Activated CD4-positive, alpha-beta T cell treated with anti-CD3 and anti-CD28 coated beads, Interleukin-2, Interleukin-4, amounts not matched to agents 100 ng/mL and 50 ng/mL, durations not matched to agents 16 hours and 8 hours (primary cell): ENCODE measurements at places on chromosomes 3 and 15.

DNA sequence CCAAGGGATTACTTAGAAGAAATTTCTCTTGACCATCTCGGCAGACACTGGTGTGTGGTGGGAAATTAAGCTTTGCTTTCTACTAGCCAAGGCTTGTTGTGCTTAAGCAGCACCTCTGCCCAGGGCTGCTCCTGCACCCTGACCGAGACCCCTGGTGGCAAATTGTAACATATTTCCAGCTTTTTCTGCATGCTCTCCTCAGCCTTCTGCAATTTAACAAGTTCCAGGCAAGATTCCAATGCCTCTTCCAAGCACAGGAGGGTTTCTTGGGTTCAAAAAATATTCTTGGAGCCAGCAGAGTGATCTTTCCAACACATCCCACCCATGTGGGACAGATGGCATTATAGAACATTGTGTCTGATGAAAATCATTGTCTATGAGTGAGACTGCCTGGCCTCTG lies 210.5 kb downstream of the CLSTN2 start:
- no peak for DNase-seq

DNA sequence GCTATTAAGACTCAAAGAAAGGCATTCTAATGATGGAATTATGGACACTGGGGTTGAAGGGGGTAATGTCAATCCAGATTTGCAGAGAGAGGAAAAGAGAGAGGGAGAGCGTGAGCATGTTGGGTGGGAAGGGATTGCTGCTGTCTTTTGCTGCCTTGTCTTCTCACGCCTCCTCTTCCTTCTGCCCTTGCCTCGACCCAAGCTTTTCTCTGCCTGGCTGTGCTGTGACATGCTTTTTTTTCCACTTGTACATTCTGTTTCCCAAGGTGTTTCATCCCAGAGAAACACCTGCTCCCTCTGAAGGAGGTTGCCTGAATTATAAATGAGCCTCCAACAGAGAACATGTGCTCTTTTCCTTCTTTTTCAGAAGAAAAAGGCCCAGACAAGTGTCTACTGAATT lies 80.3 kb downstream of the BDH1 start:
- no peak for DNase-seq

GRCh38 chr3:137347817-137348368 lies 390.1 kb downstream of the IL20RB start:
- no peak for DNase-seq

DNA sequence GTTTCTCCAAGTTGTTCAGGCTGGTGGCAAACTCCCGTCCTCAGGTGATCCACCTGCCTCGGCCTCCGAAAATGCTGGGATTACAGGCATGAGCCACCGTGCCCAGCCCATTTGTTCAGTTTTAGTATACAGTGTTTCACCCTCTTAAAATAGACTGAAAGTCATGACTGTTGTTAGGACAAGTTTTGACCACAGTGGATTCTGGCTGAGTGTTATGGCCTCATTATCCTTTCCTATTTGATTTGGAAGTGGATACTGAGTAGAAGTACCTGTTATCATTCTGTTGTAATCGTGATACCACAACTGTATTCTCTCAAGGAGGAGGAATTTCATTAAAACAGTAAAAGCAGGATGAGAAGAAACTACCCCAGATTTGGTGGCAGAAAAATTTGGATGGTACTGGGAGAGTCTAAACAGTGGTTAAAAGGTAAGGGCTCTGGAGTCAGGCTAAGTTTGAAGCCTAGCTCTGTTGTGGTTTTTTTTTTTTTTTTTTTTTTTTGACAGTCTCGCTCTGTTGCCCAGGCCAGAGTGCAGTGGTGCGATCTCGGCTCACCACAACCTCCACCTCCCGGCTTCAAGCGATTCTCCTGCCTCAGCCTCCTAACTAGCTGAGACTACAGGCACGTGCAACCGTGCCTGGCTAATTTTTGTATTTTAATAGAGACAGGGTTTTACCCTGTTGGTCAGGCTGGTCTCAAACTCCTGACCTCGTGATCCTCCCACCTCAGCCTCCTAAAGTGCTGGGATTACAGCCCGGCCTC lies 2.6 kb downstream of the MAP2K1 start:
- DNase-seq: peak; percentile 47

DNA sequence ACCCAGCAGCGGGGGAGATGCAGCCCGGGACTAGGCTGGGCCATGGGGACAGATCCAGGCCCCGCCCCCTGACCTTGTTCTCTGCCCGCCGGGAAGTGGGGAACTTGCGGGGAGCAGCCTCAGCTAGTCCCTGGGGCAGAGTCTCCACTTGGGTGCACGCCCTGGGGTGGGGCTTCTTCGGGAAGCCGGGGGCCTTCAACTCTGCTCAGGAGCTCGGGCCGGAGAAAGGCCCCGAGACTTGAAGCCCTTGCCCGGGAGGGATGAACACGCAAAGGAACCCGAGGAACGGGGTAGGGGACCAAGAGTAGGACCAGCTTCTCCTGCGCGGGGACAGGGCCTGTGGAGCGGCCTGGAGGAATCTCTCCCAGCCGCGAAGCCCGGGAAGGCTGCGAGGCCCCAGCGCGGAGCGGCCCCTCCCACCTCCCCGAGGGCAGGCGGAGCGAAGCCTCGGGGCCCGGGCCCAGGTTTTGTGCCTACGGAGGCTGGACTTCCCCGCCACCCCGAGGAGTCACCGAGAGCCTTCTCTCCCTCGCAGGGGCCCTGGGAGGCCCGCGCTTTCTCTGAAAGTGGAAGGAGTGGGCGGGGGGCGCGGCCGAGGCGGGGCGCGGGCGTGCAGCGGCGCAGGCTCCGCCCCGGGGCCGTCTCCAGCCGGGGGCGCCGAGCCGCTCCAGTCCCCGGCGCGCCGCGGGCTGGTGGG lies at the start of gene ITPKA:
ITPKA (plus strand) TSS at position 670 of the 697 bp plus-strand sequence. CDS start 54 bp downstream, outside the sequence.
- DNase-seq: peak; percentile 82

DNA sequence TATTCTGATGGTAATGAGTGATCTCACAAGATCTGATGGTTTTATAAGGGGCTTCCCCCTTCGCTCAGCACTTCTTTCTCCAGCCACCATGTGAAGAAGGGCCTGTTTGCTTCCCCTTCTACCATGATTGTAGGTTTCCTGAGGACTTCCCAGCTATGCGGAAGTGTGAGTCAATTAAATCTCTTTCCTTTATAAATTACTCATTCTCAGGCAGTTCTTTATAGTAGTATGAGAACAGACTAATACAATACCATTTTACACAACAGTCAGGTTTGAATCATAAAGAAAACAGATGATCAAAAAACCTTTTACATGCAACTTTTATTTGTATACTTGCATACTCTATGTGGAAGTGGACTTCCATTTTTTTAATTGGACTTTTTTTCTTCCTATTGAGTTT lies 46.7 kb upstream of the CBLB start:
- no peak for DNase-seq

- DNase-seq: no peak
These were observed 137.2 kb upstream of the MITF start for GRCh38 chr3:69602112-69602511.

DNA sequence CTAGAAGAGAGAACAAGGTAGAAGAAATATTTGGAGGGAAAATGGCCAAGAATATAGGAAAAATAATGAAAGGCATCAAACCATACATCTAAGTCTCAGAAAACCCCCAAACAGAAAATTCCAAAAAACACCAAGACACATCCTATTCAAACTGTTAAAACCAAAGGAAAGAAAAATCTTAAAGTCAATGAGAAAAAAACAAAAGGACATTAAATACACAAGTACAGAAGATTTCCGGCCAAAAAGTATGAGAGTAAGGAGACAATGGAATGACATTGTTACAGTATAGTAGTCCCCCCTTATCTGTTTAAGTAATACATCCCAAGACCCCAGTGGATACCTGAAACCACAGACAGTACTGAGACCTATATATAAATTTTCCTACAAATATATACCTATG lies 18.8 kb downstream of the CLASP2 start:
- no peak for DNase-seq

- DNase-seq: no peak
These were observed 45.6 kb upstream of the WWTR1 start for GRCh38 chr3:149703466-149703865.

- peak; percentile 13 for DNase-seq
These were observed 26.4 kb upstream of the TNFAIP8L3 start for GRCh38 chr15:51121118-51121517.

DNA sequence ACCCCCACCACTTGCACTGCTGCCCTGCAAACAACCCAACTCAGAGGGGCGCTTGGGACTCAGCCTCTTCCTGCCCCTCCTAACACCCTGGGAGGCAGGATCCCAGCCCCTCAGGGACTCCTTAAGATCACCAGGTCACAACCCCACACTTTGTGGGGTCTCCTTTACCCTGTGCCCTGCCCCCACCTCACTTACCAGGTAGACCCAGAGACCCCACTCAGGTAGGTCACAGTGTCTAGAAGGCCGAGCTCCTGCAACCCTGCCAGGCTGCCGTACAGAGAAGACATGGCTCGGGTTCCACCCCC lies 9.1 kb downstream of the PLA2G4F start:
- no peak for DNase-seq
